Stimulated activated CD4-positive, alpha-beta T cell treated with anti-CD3 and anti-CD28 coated beads, Interleukin-1b, Interleukin-23, amount 100 ng/mL, for 1 hour (primary cell): ENCODE measurements at places on chromosomes 3 and 15.

- DNase-seq = no peak
These were observed 135.7 kb upstream of the RAD18 start for GRCh38 chr3:9098716-9099675.

DNA sequence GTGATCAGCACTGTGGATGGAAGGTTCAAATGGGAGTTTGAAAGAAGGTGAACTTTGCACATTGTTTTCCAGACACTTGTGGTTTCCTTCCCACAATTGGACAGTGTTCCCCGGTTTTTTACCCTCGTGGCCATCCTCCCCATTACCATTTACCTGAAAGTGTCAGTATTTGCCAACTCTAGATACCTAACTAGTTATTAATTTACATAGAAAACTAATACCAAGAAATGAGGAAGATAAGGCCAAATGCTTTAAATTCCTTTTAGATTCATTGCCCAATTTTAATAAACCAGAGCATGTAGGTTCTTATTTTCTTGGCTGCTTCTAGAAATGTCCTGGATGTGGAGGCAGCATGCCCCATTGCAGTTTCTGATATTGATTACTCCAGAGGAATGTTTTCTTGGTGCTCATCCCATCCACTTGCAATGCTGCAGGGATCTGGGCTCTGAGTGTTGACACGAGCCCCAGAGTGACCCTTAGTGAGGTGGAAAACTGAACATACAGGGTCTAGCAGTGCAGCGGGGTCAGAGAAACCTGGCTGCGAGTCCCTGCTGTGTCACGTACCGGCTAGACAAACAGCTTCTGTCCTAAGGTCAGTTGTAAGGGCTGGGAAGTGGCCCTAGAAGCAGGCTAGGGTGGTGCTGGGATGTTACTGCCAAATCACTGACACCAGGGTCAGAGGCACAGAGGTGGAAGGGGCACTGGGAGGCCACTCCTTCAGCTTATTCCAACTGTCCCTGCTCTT, 23.5 kb downstream of the LSM3 start:
- DNase-seq = no peak

- DNase-seq = no peak
These were observed 66.6 kb downstream of the DUT start for GRCh38 chr15:48397841-48398240.

- DNase-seq = no peak
These were observed 1428.2 kb upstream of the GBE1 start for GRCh38 chr3:83189634-83190033.

DNA sequence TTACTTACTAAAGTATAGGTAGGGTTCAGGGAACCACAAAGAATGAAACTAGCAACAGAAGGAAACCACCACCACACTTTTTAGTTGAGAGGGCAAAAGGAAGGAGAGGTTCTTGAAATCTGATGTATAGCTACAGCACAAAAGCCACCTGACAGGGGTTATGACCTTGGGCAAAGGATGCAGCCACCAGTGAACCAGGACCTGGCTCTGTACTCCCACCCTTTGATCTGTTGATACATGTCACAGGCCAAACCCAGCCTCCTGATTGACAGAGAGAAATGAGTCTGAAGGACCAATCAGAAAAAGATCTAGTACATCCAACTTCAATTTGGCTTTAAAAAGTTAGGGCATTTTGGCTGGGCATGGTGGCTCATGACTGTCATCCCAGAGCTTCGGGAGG, 20.0 kb upstream of the BLM start:
- no peak for DNase-seq

GRCh38 chr15:49495993-49496753, 73.1 kb downstream of the FGF7 start:
- DNase-seq = no peak

DNA sequence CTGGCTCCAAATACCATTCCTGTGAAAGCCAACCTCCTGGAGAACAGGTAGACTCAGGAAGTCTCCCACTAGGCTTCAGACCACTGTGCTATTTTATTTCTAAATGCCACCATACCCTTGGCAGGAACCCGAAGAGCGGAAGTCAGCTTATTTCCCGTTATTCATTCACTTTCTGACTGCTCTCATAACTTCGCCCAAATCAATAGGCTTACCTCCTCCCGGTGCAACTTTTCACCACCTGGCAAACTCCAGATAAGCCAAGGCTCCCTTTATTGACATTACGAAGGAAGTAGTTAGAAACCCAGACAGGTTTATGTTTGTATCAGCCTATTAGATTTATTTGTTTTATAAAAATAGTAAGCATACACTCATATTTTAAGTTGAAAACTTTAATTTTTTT, 3.3 kb upstream of the CCDC54 start:
- no peak for DNase-seq

GRCh38 chr3:33940736-33941135, 142.3 kb downstream of the PDCD6IP start:
- no peak for DNase-seq

- DNase-seq = no peak
These were observed 30.4 kb downstream of the SKIL start for GRCh38 chr3:170387950-170388349.

DNA sequence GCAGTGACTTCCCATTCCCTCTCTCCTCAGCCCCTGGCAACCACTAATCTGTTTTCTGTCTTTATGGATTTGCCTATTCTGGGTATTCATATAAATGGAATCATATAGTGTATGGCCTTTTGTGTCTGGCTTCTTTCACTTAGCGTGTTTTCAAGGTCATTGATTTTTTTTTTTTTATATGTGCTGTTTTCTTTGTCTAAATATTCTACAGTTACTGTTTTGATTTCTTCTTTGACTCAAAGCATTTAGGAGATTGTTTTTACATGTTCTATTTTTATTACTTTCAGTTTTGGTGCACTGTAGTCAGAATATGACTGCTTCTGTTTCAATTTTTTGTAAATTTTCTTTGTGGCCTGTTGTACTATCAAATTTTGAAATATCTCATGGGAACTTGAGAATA, 71.9 kb upstream of the RNU6-1 start:
- no peak for DNase-seq

GRCh38 chr15:67674983-67675382, 132.5 kb downstream of the MAP2K5 start:
- no peak for DNase-seq

DNA sequence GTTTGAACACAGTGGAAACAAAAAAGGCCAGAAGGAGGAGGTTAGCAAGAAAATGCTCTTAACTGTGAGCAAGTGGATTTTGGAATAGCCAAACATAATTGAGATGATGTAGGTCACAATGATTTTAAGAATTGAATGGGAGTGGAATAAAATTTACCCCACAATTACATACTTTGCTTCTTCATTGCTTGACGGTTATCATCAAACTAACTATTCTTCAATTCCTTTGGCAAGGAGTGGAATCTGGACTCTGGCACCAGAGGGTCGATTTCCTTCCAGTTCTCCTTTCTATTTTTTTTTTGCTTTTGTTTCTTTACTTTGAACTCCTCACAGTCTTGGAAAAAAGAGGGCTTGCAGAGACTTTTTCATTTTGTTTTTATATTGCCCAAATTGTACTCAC, 634.5 kb upstream of the TGFBR2 start:
- no peak for DNase-seq

GRCh38 chr3:128269796-128270195, 116.5 kb downstream of the EEFSEC start:
- no peak for DNase-seq

DNA sequence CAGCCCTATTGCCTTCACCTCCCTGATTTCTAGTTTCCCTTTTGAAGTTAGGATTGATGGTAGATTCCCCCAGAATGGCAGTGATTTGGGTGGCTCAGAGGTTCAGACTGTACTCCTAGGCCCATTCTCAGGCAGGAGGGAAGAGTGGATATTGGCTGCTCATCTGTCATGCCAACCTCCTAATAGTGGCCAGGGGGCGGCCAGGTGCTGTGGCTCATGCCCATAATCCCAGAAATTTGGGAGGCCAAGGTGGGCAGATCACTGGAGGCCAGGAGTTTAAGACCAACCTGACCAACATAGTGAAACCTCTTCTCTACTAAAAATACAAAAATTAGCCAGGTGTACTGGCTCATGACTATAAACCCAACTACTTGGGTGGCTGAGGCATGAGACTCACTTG, 11.3 kb downstream of the RRP9 start:
- no peak for DNase-seq

- DNase-seq = no peak
These were observed at the start of gene TRIM71 for GRCh38 chr3:32817558-32818228. TSS of gene TRIM71 (plus strand) at chr3:32817997. CDS start at chr3:32818081, 84 bp downstream.

DNA sequence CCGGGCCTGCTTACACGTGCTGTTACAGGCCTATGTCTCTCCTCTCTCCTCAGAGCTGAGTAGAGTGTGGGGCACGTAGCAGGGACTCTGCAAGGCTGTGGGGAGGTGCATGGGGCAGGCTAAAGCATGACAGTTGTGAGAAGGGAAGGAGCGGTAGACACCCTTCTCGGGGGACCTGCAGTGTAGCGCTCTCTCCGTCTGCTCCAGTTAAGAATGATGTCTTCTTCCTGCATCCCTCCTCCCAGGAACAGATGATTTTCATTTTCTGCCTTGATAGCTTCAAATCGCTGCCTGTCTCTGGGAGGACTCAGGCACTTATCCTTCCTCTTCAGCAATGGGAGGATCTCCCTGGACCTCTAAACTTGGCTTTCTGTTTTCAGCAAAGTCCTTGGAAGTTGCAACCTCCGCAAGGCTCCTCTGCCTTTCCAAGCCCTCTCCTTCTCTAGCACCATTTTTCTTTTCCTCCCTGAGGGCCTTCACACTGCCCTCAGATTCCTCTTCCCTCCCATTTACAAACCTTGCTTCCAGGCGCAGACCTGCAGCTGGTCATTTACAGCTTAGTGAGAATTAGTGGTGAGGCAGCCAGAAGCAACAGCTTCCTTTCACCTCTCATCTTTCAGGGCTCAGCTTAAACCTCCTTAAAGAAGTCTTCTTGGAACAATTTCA, 23.4 kb upstream of the TLE3 start:
- DNase-seq = no peak

DNA sequence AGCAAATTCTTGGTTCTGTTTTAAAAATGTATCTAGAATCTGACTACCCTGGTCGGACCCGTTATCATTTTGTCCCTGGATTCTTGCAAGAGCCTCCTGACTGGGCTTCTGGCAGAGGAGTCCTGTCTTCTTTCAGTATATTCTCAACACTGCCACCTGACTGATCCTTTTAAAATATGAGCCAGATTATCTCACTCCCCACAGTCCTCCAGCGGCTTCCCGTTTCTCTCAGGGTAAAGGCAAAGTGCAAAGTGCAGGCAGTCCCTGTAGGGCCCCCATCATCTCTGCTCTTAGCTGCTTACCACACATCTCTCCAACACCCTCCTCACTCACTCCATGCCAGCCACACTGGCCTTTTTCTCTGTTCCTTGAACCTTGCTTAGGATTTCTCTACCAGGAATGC, 28.4 kb downstream of the CRTC3 start:
- no peak for DNase-seq

DNA sequence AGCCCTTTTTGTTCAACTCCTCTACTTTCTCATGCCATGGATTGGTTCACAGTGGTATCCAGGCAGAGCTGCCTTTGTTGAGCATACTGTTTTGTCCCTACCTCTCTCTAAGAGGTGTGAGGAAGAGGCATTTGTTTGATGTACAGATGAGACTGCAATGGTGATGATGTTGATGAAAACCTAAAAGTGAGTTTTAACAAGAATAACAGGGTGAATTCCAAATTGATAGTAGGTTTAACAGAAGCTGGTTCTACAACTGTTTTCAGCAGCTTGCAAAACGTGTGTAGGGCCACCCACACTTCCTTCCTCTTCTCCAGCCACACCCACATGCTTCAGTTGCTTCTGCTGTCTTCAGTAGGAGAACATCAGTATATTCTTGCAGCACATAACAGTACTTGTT, 10.2 kb downstream of the SNRK start:
- DNase-seq = peak; percentile 7

DNA sequence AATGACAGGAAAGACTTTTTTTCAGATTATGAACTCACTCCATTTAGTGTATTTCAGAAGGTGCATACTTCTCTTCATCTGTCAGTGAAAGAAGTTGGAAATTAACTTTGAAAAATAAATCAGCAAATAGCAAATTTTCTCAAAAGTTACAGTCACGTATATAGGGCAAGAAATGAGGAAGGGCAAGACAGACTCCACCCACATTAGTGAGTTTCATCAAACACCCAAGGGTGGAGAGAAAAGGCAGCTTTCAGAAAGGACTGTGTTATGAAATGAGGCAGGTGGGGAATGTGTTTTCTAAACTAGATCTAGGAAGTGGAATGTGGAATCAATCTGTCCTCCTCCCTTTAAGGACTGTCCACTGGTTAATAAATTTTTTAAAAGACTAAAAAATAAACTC, 2.9 kb downstream of the SLC22A13 start:
- no peak for DNase-seq

- DNase-seq = no peak
These were observed 212.5 kb downstream of the CHST2 start for GRCh38 chr3:143332026-143332425.

- no peak for DNase-seq
These were observed 584.4 kb upstream of the TBL1XR1 start for GRCh38 chr3:177781686-177782161.

- DNase-seq = no peak
These were observed 21.7 kb downstream of the LEKR1 start for GRCh38 chr3:156847752-156848448.

- no peak for DNase-seq
These were observed 53.4 kb upstream of the CHD2 start for GRCh38 chr15:92846741-92847140.

GRCh38 chr15:65939901-65940617, 70.8 kb downstream of the RAB11A start:
- no peak for DNase-seq

GRCh38 chr15:96222981-96223380, 107.5 kb upstream of the NR2F2 start:
- DNase-seq = no peak

DNA sequence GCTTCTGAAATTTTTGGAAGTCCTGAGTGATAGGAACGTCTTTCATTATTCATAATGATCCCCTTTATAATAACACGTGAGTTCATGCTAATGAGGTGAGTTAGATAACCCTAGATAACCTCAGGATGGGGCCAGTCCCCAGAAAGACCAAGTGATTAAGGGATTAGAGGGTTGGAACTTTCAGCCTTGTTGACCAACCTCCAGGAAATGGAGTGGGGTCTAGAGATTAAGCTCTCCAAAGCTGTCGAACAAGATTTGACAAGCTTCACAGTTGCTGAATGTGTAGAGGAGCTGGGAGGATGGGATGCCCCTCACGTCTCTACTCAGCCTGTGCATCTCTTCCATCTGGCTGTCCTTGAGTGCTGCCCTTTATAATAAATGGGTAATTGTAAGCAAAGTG, 107.1 kb downstream of the ZMAT3 start:
- DNase-seq = no peak

GRCh38 chr3:50195501-50196252, 4.3 kb downstream of the GNAT1 start:
- no peak for DNase-seq

DNA sequence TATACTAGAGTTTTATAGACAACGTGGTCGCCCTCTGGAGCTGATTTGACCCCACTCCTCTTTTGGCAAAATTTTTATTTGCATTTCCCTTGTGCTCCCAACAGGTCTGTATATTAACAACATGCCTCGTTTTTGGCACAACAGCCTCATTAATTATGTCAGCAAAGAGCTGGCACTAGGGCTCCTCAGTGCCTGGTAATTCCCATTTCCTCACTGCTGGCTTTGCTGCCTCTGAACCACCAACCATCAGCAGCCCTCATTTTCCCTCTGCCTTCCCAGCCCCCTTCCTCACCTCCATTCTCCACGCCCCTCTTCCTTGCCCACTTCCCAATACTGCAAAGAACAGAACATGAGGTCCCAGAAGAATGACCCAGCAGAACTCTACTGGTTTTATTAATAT, 204.8 kb downstream of the ABHD5 start:
- DNase-seq = no peak
